ENCODE measurements at places on chromosomes 5 and 9.

DNA sequence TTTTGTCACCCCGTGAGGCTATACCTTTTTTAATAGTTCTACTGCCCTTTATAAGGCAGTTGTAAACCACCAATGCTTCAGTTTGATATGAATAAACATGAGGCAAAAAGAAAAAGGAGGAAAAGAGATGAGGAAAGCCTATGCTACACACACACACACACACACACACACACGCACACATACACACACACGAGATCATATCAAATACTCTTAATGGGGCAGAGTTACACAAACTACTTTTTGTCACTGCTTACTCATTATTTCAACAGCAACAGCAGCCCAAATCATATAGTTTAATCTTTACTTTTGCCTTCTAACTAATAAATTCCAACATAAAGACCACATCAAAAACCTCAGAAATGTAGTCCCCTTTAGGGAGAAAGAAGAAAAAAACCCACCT is 116.8 kb upstream of the PAM start:
- no peak for DNase-seq

DNA sequence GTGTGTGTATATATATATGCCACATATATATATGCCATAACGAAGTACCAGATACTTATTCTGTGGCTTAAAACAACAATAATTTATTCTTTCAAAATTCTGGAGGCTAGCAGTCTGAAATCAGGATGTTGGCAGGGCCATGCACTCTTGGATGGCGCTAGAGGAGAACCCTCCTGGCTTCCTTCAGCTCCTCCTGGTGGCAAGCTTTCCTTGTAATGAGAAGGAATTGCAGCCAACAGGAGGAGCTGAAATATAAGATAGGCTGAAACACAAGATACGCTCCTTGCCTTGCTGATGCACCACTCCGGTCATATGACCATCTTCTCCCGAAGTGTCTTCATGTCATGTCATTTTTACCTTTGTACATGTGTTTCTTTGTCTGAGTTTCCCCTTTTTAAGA is 368.1 kb upstream of the CTNND2 start:
- no peak for DNase-seq

DNA sequence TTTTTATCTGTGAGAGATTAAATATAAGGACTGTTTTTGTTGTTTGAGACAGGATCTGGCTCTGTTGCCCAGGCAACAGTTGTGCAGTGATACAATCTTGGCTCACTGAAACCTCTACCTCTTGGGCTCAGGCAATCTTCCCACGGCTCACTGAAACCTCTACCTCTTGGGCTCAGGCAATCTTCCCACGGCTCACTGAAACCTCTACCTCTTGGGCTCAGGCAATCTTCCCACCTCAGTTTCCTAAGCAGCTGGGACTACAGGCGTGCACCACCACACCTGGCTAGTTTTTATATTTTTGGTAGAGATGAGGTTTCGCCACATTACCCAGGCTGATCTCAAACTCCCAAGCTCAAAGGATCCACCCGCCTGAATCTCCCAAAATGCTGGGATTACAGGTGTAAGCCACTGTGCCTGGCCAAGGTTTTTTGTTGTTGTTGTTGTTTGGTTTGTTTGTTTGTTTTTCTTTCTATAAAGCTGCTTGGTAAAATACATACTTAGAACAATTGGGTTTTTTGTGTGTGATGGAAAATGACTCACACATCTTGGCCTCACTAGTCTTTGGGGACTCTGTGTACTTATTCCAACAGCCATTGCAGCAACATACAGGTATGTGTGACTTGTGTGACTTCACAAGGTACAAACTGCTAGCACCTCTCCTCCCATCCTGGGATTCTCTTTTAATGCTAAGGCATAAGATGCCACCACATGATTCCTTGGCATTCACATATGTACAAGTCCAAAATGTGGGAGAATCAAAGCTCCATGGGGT is 36.5 kb upstream of the RASA1 start:
- DNase-seq, result no peak

DNA sequence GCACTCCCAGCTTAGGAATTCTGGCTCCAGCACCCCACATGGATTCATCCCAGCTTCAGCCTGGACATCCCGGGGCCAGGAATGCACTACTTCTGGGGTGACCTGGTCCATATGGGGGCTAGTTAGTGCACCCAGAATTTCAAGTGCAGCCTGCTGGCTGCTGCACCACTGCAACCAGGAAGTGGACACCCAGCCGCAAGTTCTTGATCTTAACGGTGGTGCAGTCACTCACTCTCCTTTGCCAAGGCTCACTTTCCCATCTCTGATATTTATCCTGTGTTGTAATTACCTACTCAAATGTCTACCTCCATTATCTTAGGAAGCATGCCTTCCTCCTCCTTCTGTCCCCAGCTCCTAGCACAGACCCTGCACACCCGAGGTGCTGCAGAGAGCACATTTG is 26.2 kb upstream of the RAB14 start:
- DNase-seq, result no peak

DNA sequence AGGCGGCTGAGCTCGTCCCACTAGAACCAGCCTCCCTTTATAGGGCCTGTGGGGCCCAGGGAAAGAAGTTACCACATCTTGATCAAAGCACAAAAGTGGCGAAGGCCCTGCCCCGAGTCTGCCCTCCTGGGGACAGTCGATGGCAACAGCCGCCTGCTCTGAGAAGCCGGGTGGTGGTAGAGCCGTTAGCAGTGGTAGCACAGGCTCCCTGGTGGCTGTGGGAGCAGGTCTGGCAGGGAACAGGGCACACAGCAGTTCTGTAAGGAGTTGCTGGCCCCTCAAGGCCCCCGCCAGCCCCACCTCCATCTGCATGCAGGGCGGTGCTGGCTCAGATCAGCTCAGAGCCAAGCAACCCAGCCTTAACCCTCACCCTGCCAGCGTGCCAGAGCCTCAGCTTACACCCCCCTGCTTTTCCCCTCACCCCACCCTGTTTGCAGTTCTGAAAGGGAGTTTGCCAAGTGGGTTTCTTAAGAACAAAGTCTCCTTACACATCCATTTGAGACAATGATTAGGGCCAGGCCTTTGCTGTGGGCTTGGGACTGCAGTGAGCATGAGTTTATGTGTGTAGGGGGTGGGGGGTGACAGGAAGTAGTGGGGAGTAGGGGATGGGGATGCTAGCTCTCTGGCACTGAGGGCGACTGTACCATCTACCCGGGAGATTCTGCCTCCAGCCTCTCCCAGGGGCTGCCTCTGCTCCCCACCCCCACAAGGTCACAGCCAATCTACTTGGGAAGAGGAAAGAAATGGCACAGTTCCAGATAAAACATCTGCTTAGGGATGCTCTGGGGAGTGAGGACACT is 11.8 kb downstream of the ACSL6 start:
- no peak for DNase-seq

DNA sequence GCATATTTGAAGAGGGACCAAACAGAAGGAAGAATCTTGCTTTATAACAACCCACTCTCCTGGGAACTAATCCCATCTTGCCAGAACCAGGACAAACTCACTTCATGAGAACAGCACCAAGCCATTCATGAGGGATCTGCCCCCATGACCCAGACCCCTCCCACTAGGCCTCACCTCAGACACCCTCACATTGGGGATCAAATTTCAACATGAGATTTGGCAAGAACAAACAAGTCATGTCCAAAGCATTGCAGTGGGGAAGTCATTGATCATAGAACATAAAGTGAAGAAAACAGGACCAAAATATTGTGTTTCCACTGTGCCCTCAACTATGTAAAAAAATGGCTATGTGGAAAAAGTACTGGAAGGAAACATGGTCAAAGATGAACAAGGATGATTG is 43.9 kb downstream of the MAP1B start:
- no peak for DNase-seq

- DNase-seq, result no peak
Observed at GRCh38 chr9:89470224-89470839, 27.6 kb downstream of the SEMA4D start.
